ENCODE measurements at places on chromosomes 11 and 22.

DNA sequence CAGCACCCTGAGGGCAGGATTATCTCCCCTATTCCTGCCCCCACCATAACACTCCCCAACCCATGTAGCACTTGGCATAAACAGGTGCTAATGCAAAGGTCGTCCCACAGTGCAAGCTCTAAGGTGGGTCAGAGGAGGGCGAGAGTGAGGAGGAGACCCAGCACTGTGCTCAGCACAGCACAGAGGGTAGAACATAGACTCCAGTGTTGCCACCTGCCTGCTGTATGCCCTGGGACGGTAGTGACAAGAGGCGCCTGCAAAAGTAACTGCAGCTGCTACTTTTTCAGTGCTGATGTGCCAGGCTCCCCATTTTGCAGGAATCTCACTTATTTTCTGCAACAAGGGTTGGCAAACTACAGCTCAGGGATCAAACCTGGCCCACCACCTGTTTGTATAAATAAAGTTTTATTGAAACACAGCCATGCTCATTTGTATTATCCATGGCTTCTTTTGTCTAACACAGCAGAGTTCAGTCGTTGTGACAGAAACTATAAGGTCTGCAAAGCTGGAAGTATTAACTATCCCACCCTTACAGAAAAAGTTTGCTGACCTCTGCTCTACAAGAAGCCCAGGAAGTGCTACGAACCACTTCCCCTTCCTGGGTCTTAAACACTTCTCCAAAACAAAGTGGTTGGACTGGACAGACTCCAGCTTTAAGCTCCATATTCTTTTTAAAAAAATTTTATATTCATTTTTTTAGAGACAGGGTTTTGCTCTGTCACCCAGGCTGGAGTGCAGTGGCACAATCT lies 16.9 kb upstream of the CDC42BPG start:
- no peak for DNase-seq

DNA sequence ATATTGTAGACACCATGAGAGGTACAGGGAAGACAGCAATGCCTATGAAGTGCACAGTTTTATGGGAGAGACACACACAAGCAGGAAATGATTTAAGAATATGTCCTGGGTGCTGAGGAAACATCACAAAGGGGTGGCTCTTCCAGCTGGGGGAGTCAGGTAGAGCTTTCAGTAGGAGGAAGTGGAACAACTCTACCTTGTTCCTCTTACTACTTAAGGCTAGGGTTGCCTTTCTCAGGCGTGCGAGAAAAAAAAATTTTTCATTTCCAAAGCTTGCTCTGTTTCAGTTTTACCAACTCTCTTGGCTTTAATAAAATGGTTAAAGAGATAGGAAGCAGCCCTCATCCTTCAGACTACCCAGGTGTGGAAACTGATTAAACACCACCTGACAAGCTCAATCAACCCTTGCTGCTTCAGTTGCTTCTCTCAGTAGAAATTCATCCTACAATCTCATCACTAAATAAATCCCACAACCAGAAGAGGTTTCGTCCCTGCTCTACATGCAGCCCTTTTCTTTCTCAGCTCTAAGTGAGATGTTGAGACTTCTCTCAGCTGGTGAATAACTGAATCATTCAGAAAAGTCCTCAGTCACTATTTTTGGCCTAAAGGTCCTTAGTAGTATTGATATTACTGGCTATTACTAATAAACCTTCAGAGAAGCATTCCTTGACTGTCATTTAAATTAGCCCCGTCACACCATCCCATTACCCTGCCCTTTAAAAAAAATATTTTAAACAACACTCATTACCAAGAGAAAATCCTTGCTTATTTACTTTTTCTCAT lies 5.9 kb downstream of the ABTB2 start:
- no peak for DNase-seq

DNA sequence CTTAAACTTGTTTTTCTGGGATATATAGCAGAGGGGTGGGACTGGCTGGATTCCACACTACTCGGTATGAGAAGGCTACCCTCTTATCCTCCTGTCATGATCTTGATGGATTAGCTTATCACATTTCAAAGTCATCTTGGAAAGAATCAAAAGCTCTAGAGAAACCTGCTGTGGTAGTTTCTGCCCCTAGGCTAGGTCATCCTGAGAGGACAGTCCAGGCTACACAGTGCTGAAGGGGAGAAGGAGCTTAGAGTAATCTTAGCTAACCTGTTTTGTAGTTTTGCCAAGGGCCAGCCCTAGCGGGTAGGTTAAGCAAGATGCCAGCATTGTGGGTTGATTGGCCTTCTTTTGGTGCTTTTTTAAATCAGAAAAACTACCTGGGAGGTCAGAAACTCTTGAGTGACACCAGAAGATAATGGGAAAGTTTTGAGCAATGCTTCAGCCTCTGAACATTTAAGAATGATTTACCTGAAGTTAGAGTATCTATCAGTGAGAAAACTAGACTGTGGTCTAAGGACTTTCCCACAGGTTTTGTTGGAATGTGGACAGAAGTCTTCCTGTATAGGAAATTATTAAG lies 21.3 kb downstream of the PIWIL4 start:
- no peak for DNase-seq

- DNase-seq, result no peak
Measured at GRCh38 chr11:130776061-130776419, 140.2 kb downstream of the SNX19 start.

DNA sequence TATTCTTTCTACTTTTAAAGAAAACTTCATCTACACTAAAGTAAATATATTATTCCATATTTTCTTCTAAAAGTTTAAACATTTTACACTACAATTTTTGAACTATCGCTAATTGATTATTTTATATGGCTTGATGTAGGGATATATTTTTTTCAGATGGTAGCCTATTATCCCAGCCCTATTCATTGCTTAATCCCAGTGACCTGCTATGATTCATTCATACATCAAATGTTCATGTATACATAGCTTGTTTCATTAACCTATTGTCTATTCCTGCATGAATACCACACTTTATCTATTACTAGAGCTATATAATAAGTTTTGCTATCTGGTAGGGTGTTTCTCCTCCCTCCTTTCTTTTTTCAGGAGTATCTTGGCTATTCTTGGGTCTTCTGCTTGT lies 5.0 kb upstream of the ROBO4 start:
- DNase-seq, result no peak

DNA sequence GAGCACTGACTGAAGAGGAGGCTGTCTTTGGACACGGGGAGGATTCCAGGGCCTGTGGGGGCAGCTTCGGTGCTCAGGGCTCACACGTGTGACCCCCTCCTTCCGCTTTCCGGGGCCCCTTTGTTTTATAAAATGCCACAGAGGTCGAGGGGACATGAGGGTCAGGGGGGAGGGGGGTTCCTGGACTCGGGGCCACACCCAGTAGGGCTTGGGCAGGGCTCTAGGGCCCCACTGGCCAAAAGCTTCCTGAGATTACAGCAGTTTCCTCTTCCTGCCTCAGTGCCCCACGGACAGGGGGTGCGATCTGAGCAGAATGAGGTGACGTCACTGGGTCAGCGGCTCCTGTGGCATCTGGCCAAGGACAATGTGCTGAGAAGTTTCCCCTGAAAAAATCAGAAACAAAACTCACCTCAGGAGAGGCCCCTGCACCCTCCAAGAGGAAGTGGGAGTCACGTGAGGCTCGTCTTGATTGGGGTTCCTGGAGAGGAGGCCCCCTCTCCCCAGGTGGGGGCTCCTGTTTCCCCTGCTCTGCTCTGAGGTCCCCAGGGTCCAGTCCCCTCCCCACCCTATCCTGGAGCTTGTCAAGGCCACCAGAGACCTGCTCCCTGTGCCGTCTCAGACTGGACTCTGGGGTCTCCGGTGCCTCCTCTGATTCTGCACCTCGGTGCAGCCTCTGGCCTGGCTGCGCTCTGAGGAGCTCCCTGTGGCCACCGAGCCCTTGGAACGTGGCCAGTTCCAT lies 6.4 kb upstream of the IFITM3 start:
- peak; percentile 54 for DNase-seq

DNA sequence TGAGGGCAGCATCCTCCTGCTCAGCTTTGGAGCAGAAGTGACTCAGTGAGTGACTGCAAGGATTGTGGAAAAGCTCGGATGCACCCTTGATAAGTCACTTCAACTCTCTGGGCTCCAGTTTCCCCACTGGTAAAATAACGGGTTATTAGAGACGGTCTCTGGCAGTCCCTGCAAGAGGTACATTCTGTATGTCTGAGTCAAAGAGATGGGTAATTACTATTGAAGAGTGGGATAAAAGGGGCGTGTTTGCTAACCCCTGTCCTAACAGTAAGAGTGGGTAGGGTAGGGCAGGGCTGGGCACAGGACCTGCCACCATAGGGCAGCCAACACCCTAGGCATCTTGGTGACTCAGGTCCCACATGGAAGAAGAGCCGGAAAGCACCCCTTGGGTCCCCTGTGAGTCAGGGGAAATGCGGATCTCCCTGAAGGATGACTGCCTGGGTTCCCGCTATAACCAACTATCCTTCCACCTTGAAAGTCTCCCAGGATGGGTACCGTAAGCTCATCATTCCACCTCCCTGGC lies 7.3 kb upstream of the AHNAK start:
- no peak for DNase-seq

- peak; percentile 1 for DNase-seq
Measured at GRCh38 chr11:129388824-129389223, 13.2 kb downstream of the BARX2 start.

- DNase-seq, result no peak
Measured at GRCh38 chr11:64720167-64720566, 2.8 kb downstream of the NRXN2 start.

DNA sequence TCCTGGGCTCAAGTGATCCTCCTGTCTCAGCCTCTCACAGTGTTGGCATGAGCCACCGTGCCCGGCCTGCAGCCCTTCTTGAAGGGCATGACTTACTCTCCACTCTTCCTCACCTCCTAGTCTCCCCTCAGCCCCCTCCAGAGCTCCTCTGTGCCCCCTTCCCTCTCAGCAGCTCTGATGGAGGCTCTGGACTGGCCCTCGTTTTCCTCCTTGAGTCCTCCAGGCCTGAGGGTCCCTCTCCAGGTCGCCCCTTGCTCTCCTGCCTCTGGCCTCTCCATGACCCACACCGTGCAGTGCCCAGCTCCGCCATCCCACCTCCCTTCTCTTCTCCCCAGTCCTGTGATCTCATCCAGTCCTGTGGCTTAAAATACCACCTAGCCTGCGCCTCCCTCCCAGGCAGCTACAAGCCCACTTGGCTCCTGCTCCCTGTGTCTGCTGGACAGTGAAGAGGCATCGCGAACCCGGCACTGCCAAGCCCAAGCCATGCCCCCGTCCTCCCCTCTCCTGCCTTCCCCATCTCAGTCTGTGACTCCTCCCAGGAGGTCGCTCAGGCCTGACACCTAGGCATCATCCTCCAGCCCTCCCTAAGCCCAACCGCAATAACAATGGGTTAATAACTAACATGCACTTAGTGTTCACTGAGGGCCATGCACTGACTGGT lies 11.9 kb downstream of the KCNJ4 start:
- no peak for DNase-seq

- no peak for DNase-seq
Measured at GRCh38 chr11:102260241-102260640, 57.0 kb upstream of the BIRC3 start.

GRCh38 chr11:91230647-91231046 lies 994.0 kb upstream of the FAT3 start:
- no peak for DNase-seq

DNA sequence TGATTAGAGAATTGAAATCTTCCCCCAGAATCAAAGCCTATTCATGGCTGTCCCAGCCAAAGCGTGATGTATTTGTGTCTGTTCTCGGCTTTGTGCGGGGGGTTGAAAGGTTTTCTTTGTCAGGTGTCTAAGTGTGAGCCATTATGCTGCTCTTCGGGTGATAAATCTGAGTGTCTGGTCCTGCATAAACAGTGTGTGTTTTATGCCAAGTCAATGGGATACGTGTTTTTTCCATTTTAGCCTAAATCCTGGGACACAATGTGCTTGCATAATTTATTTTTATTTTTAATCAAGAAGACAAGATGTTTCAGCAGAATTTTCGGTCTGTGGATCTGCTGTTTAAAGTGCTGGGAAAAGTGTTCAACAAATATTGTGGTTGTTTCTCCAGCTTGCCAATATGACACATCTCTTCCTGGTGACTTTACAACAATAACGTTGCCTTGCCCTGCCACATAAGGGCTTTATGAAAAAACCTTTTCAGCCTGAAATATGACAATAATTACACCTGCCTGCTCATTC lies 267.8 kb downstream of the TBC1D22A start:
- DNase-seq, result no peak

DNA sequence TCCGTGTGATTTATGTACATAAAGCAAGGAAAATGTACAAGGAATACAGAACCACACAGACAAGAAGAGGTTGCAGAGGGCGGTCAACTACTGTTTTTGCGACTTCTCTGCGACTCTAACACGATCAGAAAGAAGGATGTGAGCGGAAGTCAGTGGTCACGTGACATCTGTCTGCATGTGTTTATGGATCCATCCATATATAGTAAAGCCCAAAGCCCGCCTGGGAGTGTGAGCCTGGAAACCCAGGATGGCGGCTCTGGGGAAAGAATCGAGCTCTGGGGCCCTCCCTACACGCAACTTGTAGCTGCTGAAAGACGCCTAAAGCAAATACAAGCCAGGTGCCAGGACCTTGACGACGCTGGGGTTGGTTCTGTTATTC lies 8.8 kb downstream of the OSBPL5 start:
- DNase-seq, result no peak

DNA sequence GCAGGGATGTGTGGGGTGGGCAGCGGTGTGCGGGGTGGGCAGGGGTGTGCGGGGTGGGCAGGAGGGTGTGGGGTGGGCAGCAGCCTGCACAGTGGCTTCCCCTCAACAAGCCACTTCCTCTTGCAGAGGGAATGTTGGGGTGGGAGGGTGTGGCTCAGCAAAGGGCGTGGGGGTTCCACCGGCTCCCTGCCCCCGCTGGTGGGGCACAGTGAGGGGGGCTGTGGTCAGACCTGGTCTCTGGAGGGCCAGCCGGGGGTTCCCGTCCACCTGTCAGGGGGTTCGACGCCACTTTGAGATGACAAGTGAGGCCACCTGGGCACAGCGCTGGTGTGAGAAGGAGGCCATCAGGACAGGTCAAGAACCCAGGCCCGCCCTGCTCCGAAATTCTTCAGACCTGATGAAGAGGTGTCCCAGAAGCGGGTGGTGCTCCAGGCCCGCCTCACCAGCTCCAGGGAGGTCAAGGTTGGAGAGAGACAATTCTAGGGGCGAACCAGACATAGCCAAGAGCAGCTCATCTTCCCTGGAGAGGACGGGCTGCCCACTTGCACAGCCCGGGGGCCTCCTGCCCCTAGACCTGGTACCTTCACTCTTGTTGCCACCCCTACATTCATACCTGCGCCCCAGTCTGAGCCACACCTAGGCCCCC lies 1.3 kb downstream of the C11orf21 start:
- peak; percentile 19 for DNase-seq

DNA sequence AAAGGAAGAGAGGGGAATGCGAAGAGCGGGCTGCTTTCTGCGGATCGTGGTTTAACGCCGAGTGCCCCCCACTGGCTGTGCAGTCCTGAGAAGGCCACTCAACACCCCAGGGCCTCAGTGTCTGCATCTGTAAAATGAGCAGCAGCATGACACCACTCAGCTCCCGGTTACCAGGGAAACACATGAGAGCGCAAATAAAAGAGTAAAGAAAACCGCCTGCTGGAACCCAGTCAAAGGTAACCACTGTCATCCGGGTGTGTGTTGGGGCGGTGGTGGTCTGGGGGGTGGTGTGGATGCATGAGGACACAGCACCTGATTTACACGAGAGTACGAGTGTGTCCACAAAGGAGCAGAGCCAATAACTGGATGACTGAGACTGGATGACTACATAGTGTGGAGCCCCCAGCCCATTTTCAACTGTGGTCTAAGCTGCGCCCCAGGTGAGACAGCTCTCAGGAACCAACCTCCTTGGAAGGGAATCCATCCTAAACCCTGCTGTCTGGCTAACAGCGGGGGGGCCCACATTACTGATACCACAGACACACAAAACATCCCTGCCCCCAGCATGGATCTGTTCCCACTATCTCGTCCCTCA lies 5.7 kb downstream of the CELSR1 start:
- DNase-seq, result no peak

GRCh38 chr11:84901991-84902390 lies 725.2 kb downstream of the DLG2 start:
- no peak for DNase-seq
